HT1080 (cell line): ENCODE measurements at places on chromosomes 2 and 18.

DNA sequence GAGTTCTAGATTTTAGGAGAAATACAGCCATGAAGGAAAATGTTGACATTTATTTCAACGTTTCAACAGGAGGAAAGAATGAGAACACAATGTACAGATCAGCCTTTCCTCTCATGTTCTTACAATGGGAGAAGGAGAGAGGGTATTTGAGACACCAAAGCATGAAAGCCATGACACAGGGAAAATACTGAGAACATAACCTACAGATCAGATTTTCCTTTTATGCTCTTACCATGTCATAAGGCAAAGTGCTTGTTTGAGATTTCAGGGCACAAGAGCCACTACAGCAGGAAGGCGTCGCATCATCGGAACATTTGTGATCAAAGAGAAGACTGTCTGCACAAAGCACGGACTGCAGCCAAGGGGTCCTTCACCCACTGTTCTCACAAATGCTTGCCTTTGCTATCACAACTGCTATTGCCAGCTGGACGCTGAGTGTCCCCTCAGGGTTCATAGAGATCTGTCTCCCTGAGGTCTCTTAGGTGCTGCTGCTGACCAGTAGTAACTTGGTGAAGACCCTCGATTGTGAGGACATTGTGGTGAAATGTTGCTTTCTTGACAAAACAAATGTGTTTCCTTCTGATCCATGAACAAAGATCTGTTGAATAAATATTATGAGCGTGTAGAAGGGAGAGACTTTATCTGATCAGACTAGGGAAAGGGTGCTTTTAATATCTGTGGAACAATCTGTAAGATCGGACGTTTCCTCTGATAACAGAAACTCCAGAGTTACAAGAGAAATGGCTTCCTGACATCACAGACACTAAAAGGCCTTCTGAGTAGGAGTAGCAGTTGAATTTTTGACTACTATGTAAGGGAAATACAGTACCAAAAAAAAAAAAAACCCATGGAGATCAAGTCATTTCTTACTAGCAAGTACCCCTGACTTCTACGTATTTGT lies 6.4 kb upstream of the IL1RL1 start:
- no peak for DNase-seq

GRCh38 chr2:109173311-109174171 lies 44.5 kb downstream of the SH3RF3 start:
- DNase-seq, result no peak

GRCh38 chr2:205273148-205273547 lies 409.2 kb upstream of the NRP2 start:
- DNase-seq, result no peak

GRCh38 chr2:109330056-109330455 lies 201.1 kb downstream of the SH3RF3 start:
- DNase-seq, result peak; percentile 15

DNA sequence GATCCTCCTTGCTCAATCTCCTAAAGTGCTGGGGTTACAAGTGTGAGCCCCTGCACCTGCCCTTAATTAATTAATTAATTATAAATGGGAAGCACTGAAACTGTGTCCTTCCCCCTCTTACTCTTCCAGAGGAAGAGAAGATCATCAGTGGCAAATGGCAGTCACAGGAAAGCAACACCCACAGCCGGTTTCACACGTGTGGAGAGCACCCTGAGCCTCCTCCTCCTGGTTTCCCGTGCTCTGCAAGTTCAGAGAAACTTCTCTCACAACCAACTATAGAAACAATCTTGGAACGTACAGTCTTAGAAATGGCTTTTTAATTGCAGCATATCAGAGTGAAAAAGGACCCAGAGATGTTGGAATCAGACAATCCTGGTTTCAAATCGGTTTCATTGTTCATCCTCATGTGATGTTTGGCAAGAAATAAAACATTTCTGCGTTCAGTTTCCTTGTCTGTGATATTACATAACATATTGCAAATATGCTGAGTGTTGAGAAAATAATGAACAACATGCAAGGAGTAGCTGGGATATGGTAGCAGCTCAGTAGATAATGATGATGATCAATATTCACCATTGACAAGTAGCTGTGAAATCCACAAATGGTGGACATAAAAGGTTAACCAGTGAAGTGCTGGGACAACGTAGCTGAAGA lies 141.0 kb upstream of the KCTD1 start:
- no peak for DNase-seq

GRCh38 chr2:181953881-181954537 lies 31.6 kb upstream of the PPP1R1C start:
- no peak for DNase-seq

GRCh38 chr2:231373786-231374349 lies 21.6 kb upstream of the B3GNT7 start:
- DNase-seq, result no peak

- DNase-seq, result no peak
These were observed 129.2 kb downstream of the MEP1B start for GRCh38 chr18:32319084-32319483.

GRCh38 chr2:98013407-98014042 lies 17.8 kb upstream of the TMEM131 start:
- peak; percentile 36 for DNase-seq

- peak; percentile 92 for DNase-seq
These were observed 65.9 kb upstream of the SLC16A14 start for GRCh38 chr2:230134496-230135129.

DNA sequence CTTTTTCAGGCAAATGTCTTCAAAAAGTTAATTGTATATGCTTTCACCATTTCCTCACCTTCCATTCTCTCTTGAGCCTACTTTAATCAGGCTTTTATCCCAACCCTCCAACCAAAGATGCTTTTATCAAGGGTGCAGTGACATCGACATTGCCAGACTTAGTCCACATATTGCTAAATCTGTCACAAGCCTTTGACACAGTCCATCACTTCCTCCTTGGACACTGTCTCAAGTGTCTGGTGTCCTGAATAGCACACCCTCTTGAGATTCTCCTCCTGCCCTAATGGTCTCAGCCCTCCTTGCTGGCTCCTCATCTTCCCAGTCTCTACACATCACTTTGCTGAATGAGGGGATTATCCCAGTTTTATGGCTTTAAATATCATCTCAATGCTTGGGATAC lies 147.5 kb upstream of the SLC39A10 start:
- DNase-seq, result no peak

GRCh38 chr2:36380624-36381481 lies 25.3 kb downstream of the CRIM1 start:
- DNase-seq, result peak; percentile 91

- peak; percentile 59 for DNase-seq
These were observed 89.3 kb downstream of the PDE11A start for GRCh38 chr2:177983183-177983788.

GRCh38 chr2:15628899-15629855 lies 37.5 kb downstream of the DDX1 start:
- DNase-seq, result no peak

DNA sequence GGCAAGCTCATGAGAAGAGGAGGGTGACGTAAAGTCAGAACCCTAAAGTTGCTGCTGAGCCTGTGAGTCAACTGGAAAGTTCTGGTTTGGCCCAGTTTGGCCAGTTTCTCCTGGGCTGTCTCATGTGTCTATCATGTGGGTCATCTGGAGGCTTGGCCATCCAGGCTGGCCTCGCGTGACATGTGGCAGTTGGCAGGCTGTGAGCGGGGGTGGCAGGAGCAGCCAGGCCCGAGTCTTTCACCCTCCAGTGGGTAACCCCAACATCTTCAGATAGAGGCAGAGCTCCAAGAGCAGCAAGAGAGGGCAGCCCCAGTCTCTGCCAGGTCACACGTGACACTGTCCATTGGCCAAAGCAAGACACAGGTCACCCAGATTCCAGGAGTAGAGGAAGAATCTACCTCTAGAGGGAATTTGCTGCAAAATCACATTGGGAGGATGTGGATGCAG lies 51.5 kb downstream of the FHOD3 start:
- no peak for DNase-seq

DNA sequence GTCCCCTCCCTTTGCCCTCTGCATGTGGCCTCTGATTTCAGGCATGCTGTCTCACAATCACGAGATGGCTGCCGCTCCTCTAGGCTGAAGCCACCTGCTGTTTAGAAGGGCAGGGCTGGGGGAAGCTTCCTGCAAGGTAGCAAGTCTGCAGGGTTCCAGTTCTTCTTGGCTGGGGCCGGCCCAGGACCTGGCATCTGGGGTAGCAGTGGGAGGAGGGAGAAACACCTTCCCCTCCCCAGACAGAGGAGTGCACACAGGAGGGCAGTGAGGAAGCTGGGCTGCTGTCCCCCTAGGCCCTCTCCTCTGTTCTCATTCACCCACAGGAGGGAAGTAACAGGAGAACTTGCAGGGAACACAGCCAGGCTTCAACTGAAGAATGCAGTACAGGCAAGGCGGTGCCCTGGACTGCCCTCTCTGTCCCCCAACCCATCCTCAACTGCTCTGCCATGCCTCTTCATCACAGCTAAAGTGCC lies 345.9 kb upstream of the HS6ST1 start:
- DNase-seq, result no peak

DNA sequence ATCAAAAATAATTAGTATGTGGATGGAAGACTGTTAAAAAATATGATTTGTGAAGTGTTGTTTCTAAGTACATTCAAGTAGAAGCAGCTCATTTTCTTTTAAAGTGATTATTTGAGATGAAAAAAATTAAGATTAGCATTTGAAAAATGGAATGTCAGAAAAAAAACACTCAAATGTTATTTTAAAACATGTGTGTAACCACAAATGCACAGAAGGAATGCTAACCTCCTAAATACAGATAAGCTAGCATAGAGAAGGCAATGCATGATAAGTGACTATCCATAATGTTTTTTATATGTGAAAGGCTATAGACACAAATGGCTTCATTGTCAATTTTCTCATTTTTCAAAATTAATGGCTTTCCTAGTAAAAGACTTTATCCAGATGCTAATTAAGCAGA lies 198.9 kb downstream of the NYAP2 start:
- no peak for DNase-seq

DNA sequence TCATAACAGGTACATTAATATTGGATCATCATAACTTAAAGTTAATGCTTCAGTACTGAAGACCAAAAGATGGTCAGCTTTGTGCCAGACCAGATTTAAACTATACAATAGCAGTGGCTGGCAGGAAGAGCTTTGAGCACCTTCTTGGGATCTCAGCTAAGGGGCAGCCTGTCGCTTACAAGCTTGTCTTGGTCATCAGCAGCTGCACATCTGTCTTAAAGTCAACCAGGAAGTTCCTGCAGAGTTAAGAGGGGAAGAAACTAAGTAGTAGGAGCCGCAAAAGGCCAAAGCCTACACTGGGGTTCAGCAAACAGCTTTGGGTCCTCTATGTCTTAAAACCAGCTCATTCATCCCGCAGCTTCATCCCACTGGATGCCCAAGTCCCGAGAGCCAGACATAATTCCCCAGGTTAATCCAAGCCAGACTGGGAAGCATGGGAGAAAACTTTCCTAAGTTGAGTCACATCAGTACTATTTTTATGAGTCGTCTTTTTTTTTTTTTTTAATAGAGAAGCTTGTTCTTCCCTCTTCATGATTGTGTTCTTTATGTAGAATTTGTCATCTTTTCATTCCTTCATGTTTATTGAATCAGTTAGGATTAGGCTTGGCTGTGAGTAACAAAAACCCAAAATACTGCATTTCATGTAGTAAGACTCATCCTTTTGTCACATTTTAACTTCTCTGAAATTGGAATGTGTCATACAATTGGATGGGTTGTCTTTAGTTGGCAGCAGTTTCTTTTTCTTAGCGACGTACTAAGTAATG lies 59.3 kb downstream of the SERTAD2 start:
- peak; percentile 60 for DNase-seq

DNA sequence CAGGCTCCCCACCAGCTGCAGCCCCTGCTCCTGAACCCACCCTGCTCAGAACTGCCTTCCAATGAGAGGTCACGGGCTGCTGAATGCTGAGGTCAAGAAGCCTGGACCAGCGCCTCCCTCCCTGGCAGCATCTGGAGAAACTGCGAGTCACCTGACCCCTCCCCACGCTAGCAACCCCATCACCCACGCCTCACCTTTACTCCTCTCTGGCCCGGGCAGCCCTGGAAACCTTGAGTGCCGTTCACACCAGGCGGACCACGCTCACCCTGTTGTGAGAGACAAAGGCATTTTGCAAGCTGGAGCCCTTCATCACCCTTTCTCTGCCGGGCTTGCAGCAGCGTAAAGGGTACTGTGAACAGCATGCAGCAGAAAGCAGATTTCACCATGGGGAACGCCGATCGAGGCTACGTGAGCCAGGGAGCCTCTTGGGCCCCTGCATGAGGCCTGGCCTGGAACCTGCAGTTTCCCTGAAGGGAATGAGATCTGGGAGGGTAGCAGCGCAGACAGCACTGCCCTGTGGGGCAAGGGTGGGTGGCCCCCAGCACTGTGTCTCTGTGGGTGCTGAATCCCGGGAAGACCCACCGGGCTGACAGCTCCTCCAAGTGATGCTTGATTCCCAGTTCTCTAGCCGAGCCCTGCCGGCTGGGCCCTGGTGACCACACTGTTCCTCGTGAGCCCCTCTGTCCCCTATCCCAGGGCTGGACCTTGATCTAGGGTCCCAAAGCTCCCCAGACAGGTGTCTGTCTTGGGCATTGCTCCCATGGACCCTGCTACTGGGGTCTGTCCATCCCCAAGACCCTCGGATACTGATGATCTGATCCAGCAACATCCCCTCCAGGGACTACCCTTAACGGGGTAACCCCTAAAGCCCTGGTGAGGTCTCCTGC lies 53.8 kb downstream of the COL6A3 start:
- no peak for DNase-seq

DNA sequence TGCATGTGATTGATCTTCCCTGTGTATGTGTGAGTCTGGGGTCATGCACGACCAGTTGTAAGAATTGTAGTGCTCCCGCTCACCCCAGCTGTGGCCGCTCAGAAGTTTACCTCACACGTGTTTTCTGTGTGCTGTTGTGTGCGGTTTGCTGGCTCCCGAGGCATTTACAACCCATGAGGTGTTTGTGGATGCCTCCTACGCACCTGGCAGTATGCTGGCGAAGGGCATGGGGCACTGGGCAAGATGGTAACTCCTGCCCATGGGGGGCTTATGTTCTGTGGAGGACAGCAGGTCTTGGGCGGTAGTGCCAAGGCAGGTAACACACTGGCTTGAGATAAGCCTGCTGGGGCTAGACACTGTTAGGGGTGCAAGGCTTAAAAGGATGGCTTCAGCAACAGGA lies 102.6 kb upstream of the HS6ST1 start:
- no peak for DNase-seq

DNA sequence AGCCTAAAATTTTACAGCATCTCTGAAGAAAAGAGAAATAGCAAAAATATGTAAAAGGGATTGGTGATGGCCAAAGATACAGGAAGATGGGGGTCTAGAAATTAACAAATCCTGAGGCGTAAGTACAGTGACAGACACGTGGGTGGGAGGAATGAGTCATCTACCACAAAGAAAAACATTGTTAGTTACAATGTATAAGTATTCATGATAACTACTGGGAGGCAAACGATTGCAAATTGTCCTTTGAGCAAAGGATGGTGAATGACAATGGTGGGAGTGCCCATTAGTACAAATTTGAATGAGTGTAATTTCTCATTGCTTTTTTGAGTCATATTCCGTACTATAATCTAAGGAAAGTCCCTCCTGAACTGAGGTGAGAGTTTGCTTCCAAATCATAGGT lies 809.0 kb upstream of the FAM98A start:
- peak; percentile 52 for DNase-seq

GRCh38 chr2:160639472-160639871 lies 145.9 kb upstream of the RBMS1 start:
- no peak for DNase-seq
